ENCODE measurements at places on chromosomes 7 and 10.

- no peak for DNase-seq
Measured at GRCh38 chr7:143503261-143503660, 25.6 kb downstream of the TAS2R41 start.

- DNase-seq: no peak
Measured at GRCh38 chr10:43998021-43998809, 349.5 kb upstream of the ZNF32 start.

DNA sequence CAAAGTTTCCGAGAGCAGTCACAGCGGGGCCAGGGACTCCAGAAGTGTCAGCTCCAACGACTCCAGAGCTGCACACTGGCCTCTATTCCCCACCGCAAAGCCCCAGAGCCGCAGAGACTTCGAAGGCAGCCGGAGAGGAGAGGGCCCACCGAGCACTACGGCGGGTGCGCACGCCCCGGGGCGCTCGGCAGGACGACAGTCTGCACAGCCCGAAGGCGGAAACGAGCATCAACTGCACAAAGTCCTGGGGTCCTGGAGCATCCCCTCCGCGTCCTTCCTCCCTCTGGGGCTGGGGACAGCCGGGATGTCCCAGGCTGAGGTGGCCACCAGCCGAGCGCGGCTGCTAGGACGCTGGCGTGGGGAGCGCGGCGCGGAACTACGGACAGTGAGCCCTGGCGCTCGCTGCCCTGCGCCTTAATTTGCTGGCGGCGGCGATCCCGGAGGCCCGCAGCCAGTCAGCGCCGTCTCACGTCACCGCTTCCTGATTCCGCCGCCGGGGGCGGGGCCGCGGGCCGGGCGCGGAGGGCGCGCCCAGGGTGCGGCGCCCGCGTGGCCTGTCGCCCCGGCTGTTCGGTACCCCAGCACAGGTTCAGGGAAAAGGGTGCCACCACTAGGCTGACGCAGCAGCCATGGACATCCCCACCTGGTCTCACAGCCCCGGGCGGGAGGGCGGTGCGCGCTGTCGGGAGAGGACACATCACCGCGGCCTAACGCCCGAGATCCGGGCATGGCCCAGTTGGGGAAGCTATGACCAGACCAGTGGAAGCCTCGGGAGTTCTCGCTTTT, at the start of gene TBX20:
TBX20 (minus strand) TSS at position 391 of the 786 bp plus-strand sequence. CDS start 480 bp downstream, outside the sequence.
- DNase-seq: no peak

GRCh38 chr10:68202960-68203353, 29.0 kb downstream of the ATOH7 start:
- no peak for DNase-seq

DNA sequence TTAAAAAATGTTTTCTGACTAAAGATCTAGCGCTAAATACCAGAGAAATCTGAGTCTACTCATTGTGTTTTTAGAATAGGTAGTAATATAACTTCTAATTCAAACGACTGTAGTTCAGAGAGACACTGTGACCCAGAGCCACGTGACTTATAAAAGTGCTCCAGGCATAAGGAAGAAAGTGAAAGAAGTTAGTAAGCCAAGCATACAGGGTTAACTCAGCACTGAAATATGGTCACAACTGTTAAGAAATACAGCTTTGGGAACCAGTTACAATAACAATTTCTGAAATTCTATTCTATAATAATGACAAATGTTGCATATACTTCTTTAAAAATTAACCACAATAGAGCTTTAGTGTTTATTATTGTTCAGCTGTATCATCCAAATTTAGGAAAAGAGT, 119.1 kb downstream of the TFEC start:
- no peak for DNase-seq

- DNase-seq: no peak
Measured at GRCh38 chr7:157428554-157428945, 91.7 kb downstream of the DNAJB6 start.

- DNase-seq: no peak
Measured at GRCh38 chr10:113552701-113553100, at the start of gene HABP2. TSS of gene HABP2 (plus strand) at chr10:113553053. CDS start at chr10:113553122, 69 bp downstream.

DNA sequence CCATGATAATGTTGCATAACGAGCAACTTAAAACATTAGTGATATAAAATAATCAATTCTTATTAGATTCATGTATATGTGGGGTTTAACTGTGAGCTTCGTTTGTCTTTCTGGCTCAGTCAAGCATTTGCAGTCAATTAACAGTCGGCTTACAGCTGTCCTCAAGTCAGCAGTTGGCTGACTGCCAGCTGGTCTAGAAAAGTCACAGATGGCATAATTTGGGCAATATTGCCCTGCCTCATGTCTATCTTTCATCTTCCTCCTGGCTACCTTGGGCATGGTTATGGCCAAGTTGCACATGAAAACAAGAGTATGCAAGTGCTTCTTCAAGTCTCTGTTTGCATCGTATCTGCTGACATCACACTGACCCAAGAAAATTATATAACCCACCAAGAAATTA, 186.1 kb upstream of the ZWINT start:
- DNase-seq: no peak

- DNase-seq: no peak
Measured at GRCh38 chr7:2967253-2967652, 76.4 kb downstream of the CARD11 start.

DNA sequence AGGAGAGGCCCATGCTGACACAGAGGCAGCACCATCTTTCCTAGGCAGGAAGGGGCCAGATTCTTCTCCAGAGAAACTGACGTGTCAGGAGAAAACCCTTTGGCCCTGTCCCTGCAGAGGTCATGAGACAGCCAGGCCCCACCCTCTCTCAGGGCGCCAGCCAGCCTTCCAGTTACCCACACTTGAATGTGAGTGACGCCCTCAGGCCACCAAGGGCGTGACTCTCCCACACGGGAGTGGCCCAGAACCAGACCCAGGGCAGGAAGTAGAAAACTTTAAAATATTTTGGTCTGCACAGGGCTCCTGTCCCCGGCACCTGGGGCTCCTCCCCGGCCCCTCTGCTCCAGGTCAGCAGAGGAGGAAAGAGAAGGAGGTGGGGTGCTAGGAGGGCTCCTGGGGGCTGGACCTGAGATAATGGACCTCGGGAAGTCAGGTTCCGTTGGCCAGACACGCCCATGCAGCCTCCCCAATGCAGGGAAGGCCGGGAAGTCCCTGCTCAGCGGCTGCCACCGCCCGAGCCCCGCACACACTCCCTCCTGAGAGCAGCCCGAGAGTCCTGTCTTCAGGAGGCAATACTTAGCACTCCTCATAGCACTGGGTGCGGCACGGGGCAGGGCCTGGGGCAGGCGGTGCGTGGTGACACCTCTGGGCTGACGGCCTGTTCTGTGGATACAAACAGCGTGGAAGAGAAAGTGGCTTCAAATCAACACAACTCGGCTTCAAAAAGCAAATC, 67.0 kb upstream of the CFAP46 start:
- no peak for DNase-seq

GRCh38 chr10:50275650-50276235, 24.4 kb upstream of the ASAH2 start:
- no peak for DNase-seq

- DNase-seq: no peak
Measured at GRCh38 chr7:92625617-92626016, 35.4 kb upstream of the FAM133B start.

- DNase-seq: no peak
Measured at GRCh38 chr10:46289209-46289810, 2.5 kb downstream of the ANTXRL start.

- no peak for DNase-seq
Measured at GRCh38 chr7:133114519-133114918, 32.6 kb upstream of the CHCHD3 start.

DNA sequence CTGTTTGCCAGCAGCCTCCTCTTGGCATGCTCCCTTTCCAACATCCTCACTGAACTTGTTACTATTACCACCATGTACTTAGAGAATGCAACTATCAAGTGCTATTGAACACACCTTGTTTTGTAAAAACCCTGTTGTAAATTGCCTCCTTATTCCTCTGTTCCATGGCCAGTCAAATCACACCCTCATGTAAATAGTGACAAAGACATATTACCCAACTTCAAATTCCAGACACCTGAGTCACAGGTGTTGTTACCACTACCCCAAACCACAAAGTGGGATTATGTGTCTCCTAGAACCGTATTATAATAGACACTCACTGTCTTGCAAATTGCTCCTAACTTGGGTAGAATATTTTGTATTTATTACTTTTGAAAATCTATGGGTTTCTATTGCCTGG, 263.2 kb upstream of the C7orf33 start:
- DNase-seq: no peak

DNA sequence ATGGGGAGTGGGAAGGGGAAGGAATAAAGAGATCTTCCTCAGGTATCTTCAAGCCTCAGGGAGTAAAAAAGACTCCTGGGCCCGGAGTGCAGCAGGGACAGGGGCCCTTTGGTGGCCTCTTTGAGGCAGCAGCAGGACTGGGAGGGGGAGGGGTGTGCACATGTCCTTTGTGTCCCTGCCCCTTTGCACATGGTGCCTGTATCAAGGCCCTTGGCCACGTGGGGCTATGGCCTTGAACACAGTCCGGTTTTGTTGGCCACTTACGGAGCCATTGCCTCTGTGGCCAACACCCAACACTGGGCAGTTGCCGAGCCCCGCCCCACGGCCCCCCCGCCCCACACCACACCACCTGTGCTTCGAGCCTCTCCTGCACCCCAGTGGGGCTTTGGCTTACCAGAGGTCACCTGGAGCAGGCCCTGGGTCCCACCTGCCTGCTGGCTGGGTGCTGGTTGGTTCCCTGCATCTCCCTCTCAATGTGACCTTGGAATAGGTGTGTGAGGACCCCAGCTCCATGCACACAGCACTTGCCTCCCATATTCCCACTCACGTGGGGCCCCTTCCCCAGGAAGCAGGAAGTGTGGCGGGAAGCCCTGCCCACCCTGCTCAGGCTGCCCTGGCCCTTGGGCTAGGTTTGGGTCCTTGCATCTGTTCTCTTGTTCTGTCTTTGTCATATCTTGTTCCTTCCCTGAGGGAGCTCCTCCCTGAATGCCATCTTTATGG, 5.4 kb downstream of the SAP25 start:
- DNase-seq: no peak

- DNase-seq: no peak
Measured at GRCh38 chr10:44832595-44833390, 78.3 kb upstream of the TMEM72 start.

DNA sequence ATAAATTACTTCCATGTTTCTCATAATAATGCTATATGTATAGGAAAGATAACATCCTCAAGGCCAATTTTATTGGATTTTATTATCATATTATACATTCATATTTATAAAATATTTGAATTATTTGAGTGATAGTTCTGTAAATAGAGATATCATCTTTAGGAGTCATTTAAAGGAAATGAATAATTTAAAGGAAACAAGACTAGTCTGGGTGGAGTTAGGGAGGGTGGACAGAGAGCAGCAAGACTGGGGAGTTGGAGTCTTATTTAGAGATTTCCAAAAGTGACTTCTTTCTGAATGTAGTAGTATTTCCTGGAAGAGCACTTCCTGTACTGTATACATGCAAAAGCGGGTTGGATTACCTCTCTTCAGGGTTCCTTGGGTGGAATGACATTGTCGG, 342.3 kb downstream of the SUGCT start:
- no peak for DNase-seq

GRCh38 chr10:3623746-3624145, 161.3 kb downstream of the KLF6 start:
- DNase-seq: no peak

GRCh38 chr7:36538126-36538525, 148.5 kb downstream of the ANLN start:
- DNase-seq: no peak

DNA sequence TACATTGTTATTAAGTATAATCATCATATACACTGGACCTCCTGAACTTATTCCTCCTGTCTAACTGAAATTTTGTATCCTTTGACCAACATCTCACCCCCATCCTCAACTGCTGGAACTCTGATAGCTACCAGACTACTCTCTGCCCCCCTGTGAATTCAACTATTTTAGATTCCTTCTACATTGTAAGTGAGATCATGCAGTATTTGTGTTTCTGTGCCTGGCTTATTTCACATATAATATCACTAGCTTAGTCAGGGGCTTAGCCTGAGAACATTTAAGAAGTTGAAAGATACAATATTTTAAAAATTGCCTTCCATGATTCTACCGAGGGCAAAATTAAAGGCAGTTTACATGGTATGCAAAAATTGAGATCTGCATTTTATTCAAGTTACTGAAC, 26.9 kb downstream of the STAMBPL1 start:
- DNase-seq: no peak

- no peak for DNase-seq
Measured at GRCh38 chr7:50281680-50282445, 22.7 kb upstream of the IKZF1 start.

DNA sequence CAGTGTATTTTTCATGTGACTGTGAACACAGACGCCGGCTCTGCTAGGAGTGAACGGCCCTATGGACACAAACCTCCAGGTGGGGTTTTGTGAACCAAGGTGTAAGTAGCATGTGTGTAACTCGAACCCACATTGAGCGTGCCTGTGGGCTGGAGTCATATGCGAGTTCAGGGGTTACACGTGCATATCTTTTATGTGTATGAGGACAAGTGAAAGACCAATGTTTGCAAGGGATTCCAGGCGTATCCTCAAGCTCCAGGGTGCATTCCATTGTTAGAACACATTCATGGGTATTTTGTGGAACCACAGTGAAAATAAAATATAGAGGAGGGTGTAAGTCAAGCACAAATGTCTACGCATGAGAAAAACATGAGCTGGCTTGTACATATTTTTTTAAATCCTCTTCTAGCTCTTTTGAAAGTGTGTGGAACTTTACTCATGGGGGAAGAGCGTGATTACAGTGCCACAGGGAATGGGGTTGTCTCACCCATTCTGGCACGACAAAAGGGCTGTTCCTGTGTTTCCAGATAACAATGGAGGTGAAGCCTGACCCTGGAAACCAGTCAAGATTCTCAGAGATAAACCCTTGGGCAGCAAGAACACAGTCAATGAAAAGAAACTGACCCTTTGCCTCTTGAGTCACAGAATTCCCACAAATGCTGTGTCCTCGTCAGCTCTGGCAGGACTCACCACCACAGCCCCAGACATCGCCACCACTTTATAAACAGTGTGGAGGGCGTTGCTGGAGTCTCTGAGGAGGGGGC, 37.0 kb upstream of the GOT1 start:
- no peak for DNase-seq

GRCh38 chr7:129110258-129110981, 34.1 kb upstream of the TSPAN33 start:
- DNase-seq: no peak

DNA sequence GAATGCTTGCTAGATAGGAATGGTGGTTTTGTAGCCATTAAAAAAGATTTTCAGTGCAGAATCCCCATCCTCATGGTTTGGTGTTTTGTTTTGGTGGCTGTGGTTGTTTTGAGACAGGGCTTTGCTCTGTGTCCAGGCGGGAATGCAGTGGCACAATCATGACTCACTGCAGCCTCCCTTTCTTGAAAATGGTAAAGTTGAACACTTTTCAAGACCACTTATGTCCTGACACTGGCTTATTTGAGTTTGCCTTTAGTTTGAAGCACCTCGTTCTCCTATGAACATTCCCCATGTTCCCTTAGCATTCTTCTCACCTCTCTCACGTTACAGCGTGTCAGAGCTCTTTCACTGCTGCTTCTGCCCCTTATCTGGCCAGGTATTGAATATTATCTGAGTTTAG, 140.1 kb downstream of the LRRC4 start:
- DNase-seq: no peak
